ENCODE measurements at places on chromosomes 5 and 9.

GRCh38 chr5:162888268-162888667, 549.1 kb upstream of the CCNG1 start:
- no peak for DNase-seq

GRCh38 chr5:53963958-53964357, 346.4 kb downstream of the ARL15 start:
- no peak for DNase-seq

DNA sequence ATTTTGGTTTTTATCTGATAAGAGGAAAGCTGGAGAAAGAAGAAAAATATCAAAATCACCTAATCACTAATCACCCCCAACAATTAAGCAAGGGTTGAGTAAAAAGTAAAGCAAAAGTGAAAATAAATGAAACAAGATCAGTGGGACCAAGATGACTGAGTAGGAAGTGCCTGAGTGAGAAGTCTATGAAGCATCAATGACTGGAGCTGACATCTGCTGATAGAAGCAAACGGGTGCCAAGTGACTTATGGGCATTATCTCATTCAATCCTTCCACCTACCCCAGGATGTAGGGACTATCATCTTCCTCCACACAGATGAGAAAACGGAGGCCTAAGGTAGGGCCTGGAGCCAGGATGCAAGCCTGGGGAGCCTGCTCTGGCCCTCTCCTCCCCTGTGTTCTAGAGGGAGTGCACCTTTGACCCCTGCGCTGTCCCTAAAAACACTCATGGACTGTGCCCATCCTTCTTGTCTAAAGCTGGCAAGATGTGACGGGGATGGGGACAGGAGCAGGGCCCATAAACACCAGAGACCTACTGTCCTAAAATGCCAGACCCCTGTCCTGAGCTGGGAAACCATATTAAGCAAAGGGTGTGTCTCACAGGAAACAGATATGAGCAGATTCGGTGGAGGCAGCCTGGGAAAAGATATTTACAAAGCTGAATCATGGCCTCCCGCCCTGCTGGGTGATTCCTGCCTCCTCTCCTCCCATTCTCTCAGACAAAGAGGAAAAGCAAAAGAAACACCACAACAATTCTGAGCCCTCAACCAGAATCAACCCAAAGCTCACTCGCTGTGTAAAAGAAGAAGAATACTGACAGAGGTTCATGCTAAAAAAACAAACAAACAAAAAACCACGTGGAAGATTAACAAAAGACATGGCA, 116.0 kb downstream of the AUH start:
- DNase-seq, result no peak

GRCh38 chr5:134026521-134027287, 21.9 kb upstream of the VDAC1 start:
- DNase-seq, result no peak

DNA sequence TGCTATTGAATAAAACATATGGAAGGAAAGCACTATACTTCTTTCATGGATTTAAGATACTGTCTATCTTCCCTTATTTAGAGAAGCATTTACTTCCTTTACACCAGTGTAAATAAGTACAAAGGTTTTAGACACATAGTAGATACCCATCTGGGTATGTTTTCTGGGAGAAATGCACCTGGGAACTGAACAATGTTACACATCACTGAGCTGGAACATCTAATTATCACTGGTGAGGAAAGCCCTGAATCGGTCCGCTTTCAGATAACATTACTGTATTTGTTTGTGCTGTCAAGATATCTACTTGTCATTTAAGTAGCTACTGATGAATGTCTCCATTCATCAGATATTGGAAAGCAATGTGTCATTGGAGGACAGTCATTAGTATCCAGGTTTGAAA, 964.7 kb upstream of the PTPRD start:
- no peak for DNase-seq

DNA sequence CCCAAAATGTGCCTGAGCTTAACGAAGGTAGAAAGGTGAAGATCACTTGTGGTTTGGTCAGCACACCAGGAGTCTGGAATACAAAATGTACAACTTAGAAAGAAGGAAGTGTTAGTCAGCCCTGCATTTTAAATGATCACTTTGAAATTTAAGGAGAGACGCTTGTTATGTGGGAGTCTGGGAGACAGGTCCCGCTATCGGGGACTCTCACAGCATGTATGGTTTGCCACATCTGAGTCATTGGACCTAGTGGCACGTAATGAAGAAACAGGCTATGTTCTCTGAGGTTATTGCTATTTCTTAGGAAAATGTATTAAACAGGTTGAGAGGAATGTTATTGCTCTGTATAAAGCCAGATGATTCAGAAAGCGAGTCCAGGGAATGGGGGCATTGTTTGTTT, 2362.5 kb upstream of the WWC1 start:
- no peak for DNase-seq
